ENCODE measurements at places on chromosomes 3 and 15. TPM values are rescaled to one million over a fixed set of nuclear protein-coding genes. Genes with fewer than 3 reads are reported as not detected.

- no peak for DNase-seq
These were observed 198.9 kb downstream of the KCNMB2 start for GRCh38 chr3:178735032-178735674.

GRCh38 chr3:13141991-13142412 lies 68.8 kb upstream of the IQSEC1 start:
- peak; percentile 46 for DNase-seq

DNA sequence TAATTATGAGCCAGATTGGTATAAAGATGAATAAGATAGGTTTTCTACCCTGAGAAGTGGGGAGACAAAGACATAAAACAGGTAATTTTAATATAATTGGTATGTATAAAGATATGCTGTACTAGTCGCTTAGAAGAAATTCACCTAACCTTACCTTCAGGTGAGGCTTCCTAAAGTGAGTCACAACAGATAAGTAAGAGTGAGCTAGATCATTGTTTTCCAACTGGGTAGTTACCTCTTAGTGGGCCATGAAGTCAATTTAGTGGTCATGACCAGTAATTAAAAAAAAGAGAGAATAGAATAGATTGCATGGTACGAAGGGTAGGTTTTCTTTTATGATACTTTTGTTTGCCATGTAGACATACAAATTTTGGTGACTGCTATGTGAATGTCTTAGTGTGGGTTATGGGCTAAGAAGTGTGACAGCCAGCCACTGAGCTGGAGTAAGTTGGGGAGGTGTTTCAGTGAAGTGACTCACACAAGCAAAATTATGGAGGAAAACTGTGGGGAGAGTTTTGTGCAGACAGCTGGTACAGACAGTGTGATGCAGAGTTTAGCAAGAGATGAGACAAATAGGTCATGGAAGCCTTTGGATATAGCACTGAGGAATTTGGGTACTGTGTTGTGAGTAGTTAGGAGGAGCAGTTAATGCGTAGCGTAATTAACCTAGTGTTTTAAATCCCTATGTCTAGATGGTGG lies 8.2 kb downstream of the TRNT1 start:
- no peak for DNase-seq

GRCh38 chr3:111857474-111857873 lies 1.6 kb upstream of the PHLDB2 start:
- no peak for DNase-seq

DNA sequence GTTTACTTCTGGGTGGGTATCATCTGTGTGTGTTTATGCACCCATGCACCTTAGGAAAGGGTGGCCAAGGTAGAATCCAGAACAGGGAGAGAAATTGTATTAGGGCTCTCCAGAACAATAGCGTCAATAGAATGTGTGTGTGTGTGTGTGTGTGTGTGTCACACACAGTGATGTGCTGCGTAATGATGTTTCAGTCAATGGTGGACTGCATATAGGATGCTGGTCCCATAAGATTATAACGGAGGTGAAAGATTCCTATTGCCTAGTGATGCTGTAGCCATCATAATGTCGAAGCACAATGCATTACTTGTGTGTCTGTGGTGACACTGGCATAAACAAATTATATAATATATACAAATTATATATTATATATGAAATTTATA lies 69.3 kb upstream of the PRR23C start:
- DNase-seq: no peak

- no peak for DNase-seq
These were observed 64.3 kb downstream of the LEO1 start for GRCh38 chr15:51907136-51907862.

The GOLGA8T gene
- not detected for total RNA-seq

- no peak for DNase-seq
These were observed 7.3 kb upstream of the HEG1 start for GRCh38 chr3:125062904-125063618.

All from sigmoid colon (tissue), 7 donors.